ENCODE measurements at places on chromosomes 13 and 19. TPM values are rescaled to one million over a fixed set of nuclear protein-coding genes. Genes with fewer than 3 reads are reported as not detected.

- no peak for DNase-seq
These were observed 2.4 kb upstream of the ZNF616 start for GRCh38 chr19:52142001-52142595.

GRCh38 chr19:18119717-18120105 lies 22.1 kb downstream of the MAST3 start:
- DNase-seq, result no peak

- no peak for DNase-seq
These were observed 248.3 kb downstream of the TSHZ3 start for GRCh38 chr19:31100981-31101380.

DNA sequence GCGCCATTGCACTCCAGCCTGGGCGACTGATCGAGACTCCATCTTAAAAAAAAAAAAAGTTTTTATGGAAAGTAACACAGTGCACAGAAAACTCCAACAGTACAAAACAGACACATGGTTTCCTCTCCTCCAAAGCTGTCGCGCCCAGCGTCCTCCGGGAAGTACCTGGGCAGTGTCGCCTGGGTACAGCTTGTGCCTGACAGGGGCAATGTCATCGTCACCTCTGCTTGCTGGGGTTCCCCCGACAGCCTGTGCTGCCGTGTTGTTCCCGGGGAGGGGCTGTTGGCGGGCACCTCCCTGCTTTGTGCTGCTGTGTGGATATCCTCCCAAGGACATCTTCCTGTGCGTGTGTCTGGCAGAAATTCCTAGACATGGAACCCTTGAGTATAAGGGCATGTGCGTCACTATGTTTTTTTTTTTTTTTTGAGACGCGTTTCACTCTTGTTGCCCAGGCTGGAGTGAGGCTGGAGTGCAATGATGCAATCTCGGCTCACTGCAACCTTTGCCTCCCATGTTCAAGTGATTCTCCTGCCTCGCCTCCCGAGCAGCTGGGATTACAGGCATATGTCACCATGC lies 2.4 kb upstream of the F2RL3 start:
- peak; percentile 84 for DNase-seq

GRCh38 chr13:24279327-24280110 lies 29.9 kb upstream of the C1QTNF9 start:
- DNase-seq, result no peak

DNA sequence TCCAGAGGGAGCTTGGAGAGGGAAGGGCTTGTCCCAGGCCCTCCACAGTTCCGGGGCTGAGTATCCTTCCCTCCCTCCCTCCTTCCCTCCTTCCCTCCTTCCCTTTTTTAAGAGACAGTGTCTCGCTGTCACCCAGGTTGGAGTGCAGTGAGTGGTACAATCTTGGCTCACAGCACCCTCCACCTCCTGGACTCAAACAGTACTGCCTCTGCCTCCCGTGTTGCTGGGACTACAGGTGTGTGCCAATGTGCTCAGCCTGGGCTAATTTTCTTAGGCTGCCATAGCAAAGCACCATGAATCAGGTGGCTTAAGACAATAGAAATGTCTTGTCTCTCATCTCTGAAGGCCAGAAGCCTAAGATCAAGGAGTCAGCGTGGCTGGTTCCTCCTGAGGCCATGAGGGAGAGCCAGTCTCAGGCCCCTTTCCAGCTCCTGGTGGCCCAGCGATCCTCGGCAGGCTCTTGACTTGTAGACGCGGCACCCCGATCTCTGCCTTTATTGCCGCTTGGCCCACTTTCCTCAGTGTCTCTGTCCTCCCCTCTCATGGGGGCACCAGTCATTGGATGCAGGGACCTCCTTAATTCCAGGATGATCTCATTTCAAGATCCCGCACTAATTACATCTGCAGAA lies 47.5 kb downstream of the CRTC1 start:
- no peak for DNase-seq

GRCh38 chr13:25065974-25066770 lies 29.8 kb upstream of the PABPC3 start:
- DNase-seq, result no peak

- DNase-seq, result no peak
These were observed 11.5 kb downstream of the MYH14 start for GRCh38 chr19:50214699-50215543.

- DNase-seq, result no peak
These were observed 246.5 kb downstream of the DCT start for GRCh38 chr13:94232956-94233355.

GRCh38 chr19:48495396-48495795 lies 16.2 kb downstream of the LMTK3 start:
- DNase-seq, result no peak

DNA sequence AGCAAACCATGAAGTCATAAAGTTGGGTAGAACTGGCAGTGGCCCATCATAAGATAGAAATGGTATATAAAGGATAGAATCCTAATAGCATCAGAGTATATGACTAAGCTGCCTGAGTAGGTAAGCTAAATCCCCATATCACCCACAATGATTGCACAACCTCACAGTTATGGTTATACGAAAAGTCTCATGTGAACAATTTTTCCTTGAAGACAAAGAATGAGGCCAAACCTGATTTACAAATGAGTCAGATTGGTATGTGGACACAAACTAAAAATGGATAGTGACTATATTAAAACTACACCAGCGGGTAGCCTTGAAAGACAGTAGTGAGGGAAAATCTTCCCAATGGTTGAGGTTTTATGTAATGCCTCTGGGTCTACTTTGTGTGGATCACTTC lies 40.9 kb upstream of the UFM1 start:
- no peak for DNase-seq

DNA sequence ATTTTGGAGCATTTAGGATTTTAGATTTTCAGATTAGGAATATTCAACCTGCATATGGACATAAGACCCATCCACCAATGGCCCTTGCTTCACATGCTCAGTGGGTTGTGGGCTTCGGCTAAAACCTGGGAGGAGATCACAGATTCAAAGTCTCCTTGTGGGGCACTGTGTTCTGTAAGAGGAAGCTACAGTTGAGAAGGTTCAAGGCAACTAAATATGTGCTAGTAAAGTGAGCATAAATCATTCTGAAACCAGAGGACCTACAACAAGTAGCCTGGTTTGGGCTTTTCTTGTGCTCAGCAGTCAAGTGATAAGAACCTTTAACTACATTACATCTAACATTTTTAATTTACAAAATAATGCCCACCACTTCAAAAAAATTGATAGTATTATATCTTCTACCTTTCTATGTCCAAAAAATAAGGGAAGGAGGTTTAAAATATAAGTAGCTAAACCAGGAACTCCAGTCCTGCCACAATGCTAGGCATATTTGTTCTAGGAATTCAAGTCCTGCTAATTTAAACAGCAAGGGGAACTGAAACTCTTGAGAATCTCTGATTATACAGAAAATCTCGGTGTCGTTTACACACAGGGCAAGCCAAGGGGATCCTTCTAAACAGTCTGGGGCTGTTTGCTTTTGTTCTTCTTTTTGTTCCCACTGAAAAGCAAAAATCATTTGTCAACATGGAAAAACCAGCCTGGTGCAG lies 36.6 kb downstream of the FOXO1 start:
- no peak for DNase-seq

GRCh38 chr19:38690146-38690545 lies 42.7 kb downstream of the ACTN4 start:
- no peak for DNase-seq

- no peak for DNase-seq
These were observed 2504.6 kb downstream of the PCDH9 start for GRCh38 chr13:64725492-64725891.

GRCh38 chr13:99642006-99642405 lies 140.7 kb downstream of the TM9SF2 start:
- DNase-seq, result no peak

- no peak for DNase-seq
These were observed 463.3 kb upstream of the KLF12 start for GRCh38 chr13:74597526-74597925.

DNA sequence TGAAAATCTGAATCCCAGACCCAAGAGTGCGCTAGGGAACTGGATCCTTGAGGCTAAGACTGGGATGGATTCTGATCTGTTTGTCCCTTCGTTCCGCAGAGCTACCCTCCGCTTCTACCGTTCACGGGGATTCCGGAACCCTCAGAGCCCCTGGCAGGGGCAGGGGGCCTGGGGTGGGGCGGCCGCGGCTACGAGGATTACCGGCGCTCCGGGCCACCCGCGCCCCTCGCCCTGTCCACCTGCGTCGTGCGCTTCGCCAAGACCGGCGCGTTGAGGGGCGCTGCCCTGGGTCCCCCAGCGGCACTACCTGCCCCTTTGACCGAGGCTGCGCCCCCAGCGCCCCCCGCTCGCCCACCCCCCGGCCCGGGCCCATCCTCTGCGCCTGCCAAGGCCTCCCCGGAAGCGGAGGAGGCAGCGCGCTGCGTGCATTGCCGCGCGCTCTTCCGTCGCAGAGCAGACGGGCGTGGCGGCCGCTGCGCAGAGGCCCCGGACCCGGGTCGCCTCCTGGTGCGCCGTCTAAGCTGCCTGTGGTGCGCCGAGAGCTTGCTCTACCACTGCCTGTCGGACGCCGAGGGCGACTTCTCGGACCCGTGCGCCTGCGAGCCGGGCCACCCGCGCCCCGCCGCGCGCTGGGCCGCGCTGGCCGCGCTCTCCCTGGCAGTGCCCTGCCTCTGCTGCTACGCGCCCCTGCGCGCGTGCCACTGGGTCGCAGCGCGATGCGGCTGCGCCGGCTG lies 7.1 kb downstream of the SPRED3 start:
- DNase-seq, result no peak

- DNase-seq, result no peak
These were observed 259.1 kb downstream of the SLC7A1 start for GRCh38 chr13:29336356-29336755.

DNA sequence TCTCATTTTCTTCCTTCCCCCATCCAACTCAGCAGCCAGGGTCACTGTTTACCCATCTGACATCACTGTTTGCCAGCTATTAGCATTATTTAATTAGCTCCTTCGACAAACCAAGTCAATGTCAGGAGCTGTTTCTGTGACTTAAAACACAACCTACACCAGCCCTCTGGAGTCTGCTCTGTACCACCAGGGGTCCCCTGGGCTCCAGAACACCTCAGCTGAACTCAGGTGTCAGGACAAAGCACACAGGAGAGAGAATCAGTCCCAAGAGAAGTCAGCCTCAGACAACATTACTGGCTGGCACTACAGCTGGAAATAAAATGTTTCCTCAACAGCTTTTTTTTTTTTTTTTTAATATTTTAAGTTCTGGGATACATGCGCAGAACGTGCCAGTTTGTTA lies 45.1 kb downstream of the DCLK1 start:
- DNase-seq, result no peak

GRCh38 chr13:33123066-33123859 lies 107.0 kb downstream of the KL start:
- no peak for DNase-seq

GRCh38 chr13:28542804-28543203 lies 47.9 kb upstream of the FLT1 start:
- no peak for DNase-seq

- DNase-seq, result no peak
These were observed 639 bp downstream of the LENG1 start for GRCh38 chr19:54158812-54159351.

GRCh38 chr19:39843919-39844793 lies 2.0 kb downstream of the FBL start:
- DNase-seq, result peak; percentile 30

DNA sequence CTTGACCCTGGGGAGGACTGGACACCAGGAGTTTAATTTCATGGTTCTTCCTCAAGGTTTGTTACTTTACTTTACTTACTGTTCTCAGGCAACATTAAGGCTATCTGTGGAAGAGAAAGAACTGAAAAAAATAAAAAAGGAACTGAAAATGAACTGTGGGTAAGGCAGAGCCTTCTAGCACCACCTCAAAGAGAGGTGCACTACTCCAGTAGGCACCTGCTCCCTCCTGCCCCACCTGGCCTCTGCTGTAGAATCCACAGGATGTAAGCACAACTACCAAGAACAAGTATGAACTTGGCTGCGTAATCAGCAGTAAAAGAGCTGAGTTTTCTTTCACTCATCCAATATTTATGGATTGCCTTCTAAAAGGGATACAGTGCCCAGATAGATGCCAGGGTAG lies 12.2 kb downstream of the ZNF112 start:
- DNase-seq, result no peak

DNA sequence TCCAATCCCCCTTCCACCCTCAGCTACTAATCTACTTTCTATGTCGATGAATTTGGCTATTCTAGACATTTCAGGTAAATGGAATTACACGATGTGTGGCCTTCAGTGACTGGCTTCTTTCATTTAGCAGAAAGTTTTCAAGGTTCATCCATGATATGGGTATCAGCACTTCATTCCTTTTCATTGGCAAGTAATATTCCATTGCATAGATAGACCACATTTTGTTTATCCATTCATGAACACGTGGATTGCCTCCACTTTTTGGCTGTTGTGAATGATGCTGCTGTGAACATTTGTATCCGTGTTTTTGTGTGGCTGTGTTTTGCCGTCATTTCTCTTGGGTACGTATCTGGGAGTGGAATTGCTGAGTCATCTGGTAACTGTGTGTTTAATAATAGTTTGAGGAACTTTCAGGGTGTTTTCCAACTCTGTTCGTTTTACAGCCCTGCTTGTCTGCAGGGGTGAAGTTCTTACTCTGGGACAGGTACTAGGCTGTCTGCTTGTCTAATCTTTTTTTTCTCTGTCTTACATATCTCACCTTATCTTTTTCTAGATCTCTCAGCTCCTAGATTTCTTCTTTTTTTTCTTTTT lies 32.5 kb downstream of the MARK4 start:
- no peak for DNase-seq

DNA sequence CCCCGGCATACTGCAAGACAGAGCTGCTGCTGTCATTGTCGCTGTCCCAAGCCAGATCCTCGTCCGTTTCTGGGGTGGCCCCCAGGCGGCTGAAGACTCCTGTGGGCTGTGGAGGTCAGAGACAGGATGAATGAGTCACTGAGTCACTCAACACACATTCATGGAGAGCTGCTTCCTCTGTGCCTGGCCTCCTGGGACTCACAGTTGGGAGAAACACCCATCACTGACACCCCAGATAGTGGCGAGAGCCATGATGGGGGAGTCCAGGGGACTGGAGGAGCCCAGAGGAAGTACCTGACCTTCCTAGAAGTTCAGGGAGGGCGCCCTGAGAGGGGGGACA lies 26.0 kb downstream of the C19orf47 start:
- DNase-seq, result no peak

- no peak for DNase-seq
These were observed 524.2 kb upstream of the NBEA start for GRCh38 chr13:34417896-34418295.

GRCh38 chr19:799076-799881 lies 2.0 kb downstream of the PTBP1 start:
- DNase-seq, result no peak

- DNase-seq, result no peak
These were observed 704 bp upstream of the TMEM86B start for GRCh38 chr19:55229145-55229788.

CYP2S1 gene
- 5.0 TPM for total RNA-seq

LILRB4 gene
- 2.3 TPM for total RNA-seq

PEAK3 gene
- total RNA-seq, result not detected

MISP3 gene
- 0.29 TPM for total RNA-seq

C19orf67 gene
- total RNA-seq, result not detected

CD33 gene
- total RNA-seq, result 21.8 TPM

VN1R4 gene
- not detected for total RNA-seq

LSR gene
- 21.1 TPM for total RNA-seq

LILRB2 gene
- total RNA-seq, result not detected

TNNT1 gene
- 23.9 TPM for total RNA-seq

DPF1 gene
- total RNA-seq, result 5.3 TPM

LILRB1 gene
- total RNA-seq, result not detected

Measured in Daoy (cell line).